Psoas muscle (tissue), 8 donors: ENCODE measurements at places on chromosomes 6 and 20. TPM values are rescaled to one million over a fixed set of nuclear protein-coding genes. Genes with fewer than 3 reads are reported as not detected.
A peak's percentile ranks its signal among the peaks of the same experiment; 100 is the strongest.

DNA sequence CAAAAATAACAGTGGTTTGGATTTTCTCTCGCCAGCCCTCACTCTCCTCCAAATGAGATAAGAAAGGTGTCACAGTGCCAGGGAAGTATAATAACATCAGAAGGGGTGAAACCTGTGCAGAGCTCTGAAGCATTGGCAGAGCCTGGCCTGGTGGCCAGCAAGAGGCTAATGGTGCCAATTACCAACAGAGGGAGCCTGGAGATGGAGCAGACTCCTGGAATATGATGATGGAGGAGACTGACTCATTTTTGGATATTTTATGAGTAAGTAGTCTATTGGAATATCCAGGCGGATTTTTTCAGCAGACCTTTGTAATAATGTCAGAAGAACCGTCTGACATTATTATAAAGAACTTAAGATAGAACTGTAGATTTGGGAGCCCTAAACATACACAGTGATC lies 442.6 kb upstream of the MARCKS start:
- no peak for DNase-seq

- no peak for DNase-seq
These were observed 21.6 kb downstream of the RALGAPA2 start for GRCh38 chr20:20690676-20691476.

Gene RIMS4
- polyA plus RNA-seq: 0.06 TPM

- DNase-seq: no peak
These were observed 62.2 kb upstream of the KLHL31 start for GRCh38 chr6:53727748-53728147.

DNA sequence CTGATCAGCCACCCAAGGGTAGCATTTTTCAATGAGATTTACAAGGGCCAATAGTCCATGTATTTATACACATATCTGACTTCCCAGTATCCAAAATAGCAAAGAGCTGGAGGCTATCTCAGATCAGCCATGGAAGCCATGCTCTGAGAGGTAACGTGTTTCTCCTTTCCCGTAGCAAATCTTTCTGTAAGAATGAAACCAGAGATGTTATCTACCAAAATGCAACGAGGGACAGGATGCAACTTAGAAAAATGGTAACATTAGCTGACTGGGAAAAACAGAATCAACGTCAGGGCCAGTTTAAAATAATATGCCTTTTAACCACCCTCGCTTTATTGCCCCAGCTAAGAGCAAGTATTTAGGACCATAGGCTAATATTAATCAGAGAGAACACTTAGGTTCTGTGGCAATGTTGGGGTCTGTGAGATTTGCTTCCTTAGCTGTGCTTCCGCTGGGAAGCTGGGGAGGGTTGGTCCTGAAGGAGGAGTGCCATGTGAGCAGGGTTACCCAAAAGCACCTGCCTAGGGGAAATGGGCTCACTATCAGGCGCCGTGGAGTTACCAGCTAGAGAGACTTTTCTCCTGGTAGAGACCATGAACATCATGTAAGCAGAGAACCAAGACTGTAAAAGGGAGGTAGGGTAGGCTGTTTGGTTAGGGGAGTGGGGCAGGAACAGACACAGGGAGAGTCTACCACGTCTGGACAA lies 1.2 kb downstream of the ZNF831 start:
- no peak for DNase-seq

DNA sequence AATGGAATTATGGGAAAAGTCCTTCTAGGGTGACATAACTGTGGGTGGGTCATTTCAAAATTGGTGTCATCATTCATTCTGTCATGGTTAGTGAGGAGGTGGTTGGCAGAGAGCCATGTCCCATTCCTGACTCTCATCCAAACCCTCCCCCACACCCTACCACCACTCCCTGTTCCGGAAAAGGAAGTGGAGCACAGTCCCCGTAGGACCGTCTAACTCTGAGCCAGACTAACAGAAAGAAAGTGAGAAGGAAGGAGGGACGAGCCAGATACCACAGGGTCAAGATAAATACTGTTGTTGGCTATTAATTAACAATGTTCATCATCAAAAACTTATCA lies 4.8 kb downstream of the TRIM10 start:
- DNase-seq: no peak

GRCh38 chr6:46039646-46040045 lies 24.0 kb upstream of the CLIC5 start:
- no peak for DNase-seq

DNA sequence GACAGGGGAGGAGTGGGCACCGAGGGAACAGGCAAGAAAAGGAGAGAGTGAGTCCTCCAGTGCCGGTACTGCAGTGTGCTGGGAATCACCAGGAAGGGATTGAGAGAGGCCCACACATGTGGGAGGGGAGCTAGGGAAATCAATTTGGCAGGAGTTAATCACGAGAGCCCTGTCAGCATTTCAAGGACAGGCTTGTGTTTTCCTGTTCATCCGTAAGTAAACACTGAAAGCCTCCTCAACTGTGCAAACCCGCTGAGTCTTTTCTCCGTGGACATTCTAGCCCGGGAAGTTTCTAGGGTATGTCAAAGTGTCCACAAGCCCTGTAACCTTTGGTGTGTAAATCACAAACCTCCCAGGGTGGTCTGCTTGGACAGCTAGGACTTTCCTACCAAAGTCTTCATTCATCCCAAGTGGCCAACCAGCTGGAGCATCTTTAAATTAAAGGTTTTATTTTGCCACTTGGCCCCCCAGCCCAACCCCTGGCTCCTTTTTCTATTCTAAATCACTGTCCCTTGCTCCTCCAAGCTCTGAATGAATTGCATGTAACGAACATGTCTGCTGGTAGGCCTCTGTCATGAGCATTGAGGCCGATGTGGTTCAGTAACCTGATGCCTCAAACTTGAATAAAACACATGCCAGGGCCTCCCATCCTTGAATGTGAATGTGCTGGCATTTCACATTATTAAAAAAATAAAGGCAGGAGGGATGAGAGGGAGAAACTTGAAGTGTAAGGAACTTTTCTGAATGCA lies 149.1 kb downstream of the ZNF217 start:
- DNase-seq: no peak

DNA sequence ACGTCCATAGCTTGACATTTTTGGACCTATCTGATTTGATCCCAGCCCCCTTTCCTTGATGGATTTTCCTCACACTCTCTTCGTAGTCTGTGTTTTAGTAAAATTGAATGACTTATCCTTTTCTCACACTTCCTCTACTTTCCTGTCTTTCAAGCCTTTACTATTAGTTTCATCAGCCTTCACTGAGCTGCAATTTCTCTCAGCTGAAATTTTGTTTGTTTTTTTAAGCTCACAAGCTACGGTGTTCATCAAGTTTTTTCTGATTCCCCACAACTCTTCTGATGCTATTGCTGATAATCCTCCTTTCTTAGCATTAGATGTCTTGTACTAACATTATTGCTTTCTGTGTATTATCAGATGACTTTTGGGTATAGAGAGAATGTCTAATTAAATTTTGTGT lies 263.7 kb downstream of the TBX18 start:
- no peak for DNase-seq

GRCh38 chr6:83884523-83884922 lies 25.0 kb downstream of the CYB5R4 start:
- DNase-seq: no peak

- peak; percentile 28 for DNase-seq
These were observed 47.1 kb downstream of the SCAND1 start for GRCh38 chr20:35907017-35907701.

Gene KIF13A
- 75.0 TPM for polyA plus RNA-seq

DNA sequence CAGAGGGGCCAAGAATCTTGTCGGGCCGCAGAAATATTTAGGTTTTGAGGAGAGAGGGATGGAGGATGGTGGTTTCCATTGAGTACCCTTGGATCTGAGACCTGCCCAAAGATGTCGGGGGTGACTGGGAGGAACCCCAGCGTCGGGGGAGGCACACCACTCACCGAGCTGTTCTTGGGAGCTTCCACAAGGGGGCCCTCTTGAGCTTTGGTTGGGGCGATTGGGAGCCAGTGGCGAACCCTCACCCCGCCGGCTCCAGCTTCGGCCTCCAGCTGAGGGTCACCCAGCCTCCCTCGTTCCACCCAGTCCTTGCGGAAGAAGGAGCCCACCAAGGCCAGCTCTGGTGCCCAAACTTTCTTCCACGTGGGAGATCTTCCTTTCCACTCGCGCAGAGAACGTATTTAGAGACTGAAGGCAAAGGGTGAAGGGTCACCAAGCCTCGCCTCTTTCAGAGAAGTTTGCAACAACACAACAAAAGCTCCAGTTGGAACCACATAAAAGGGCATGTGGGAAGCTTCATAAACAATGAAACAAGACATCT lies 33.6 kb downstream of the APCDD1L start:
- peak; percentile 70 for DNase-seq

Gene GLP1R
- not detected for polyA plus RNA-seq

- no peak for DNase-seq
These were observed 8.0 kb downstream of the HLA-F start for GRCh38 chr6:29731281-29731680.

Gene PRPH2
- polyA plus RNA-seq: 2.8 TPM

Gene IL17A
- not detected for polyA plus RNA-seq

GRCh38 chr20:59821788-59822187 lies 111.6 kb downstream of the SYCP2 start:
- no peak for DNase-seq

Gene EEF1A2
- polyA plus RNA-seq: 1,898 TPM

DNA sequence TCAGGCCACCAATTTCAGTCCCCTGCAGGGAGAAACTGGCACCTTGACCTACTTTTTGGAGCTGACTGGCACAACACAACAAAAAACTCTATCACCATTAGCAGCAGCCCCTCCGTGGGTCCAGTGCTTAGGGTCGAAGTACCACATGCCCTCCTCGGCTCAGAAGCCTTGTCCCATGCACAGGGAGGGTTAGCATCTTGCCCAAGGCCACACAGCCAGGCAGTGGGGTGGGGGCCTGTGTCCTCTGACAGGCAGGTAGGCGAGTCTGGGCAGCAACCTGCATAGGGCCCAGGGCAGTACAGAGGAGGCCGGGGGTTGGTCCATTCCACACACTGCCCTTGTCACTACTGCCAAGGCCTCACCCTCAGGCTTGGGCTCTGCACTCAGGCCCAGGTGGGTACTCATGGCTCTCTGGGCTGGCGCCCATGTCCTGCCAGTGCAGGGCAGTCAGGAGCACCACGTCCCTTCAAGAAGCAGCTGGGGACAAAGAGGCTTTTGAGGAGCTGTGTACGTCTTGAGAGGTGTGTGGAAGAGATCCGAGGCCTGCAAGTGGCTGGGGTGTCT lies 53.6 kb downstream of the PYGB start:
- DNase-seq: no peak

Gene CALHM5
- polyA plus RNA-seq: 0.73 TPM

Gene HCK
- polyA plus RNA-seq: 0.79 TPM

DNA sequence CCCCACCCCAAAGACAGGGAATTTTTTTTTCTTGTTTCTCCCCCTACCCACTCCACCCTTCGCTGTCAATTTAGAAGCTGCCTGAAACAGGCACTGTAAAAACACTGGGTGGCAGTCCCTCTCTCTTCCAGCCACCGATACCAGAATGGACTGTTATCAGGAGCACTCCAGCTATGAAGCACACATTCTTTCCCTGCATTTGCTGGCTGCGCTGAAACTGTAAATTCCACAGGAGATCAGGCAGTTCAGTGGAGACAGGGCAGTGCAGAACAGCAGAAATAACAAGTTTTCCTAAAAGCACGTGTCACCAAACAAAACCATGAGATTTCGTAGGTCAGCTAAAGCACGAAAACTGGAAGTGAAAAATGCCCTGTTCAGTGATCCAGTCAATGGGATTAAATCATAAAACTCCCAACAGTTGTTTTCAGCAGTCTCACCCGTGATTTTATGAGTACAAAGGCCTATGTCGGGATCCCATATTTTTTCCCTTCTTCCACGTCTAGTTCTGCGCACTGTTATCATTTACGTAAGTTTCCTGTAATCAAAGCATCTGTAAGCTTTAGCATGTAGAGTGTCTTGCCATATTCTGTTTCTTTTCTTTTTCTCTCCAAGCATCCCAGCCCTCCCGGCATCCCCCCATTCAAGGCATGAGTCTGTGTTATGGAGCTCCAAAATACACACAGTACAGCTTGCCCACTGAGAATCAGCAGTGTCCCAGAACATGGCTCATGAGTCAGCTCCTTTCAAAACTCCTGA lies 359.9 kb upstream of the EPHA7 start:
- DNase-seq: no peak

GRCh38 chr20:31473331-31474096 lies 1.4 kb downstream of the DEFB124 start:
- no peak for DNase-seq

DNA sequence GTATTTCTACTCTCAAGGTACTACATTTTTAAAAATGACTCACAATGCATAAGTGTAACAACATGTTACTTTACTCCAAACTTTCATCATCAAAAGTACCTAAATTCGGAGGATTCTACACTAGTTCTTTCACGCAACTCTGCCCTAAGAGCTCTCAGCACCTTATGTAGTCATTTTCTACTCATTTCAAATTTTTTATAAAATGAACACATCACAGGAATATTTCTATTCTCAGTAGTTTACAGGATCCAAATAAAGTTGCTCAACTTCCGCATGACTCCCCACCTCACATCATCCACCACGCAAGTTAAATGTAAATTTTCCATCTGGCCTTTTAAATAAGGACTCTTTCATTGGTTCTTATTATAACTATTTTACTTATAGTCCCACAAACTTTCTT lies 344.9 kb upstream of the MANEA start:
- DNase-seq: no peak

- no peak for DNase-seq
These were observed 10.2 kb downstream of the SOD2 start for GRCh38 chr6:159682810-159683209.

DNA sequence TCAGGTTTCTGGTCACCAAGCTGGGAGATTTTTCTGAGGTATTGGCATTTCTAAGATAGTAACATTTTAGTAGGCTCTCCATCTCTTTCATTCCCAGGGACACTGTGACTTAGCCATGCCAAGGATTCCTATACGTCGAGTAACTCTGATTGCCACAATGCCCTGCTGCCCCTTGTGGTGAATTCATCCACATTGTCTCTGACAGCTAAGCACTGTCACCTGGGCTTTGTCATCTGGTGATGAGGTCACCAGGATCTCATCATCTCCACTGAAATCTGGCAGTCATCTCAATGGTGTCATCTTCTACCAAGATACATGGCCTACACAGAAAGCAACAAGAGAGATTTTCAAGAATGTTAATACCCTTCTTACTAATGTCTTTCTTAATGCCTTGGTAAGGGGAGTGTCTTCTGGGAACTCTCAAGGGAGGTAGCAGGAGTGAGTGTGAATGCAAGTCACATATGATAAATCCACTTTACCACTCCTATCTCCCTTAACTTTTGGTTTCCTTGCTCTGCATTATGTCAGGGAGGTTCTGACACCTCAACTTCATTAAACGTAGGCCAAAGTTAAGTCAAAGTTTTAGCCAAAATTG lies 246.7 kb downstream of the CD109 start:
- no peak for DNase-seq

- DNase-seq: no peak
These were observed 54.2 kb upstream of the FANCE start for GRCh38 chr6:35397806-35398418.
